Mesenchymal stem cell (in vitro differentiated cells and primary cell): ENCODE measurements at places on chromosomes 12 and 14.

GRCh38 chr12:116376354-116377193 is 99.1 kb upstream of the MED13L start:
- H3K4me1 ChIP-seq, result peaks cover 13% of the 10 kb centered on the region
- H3K4me3 ChIP-seq, result no peak overlapping the region
- no peaks in the 10 kb centered on the region for H3K27me3 ChIP-seq

DNA sequence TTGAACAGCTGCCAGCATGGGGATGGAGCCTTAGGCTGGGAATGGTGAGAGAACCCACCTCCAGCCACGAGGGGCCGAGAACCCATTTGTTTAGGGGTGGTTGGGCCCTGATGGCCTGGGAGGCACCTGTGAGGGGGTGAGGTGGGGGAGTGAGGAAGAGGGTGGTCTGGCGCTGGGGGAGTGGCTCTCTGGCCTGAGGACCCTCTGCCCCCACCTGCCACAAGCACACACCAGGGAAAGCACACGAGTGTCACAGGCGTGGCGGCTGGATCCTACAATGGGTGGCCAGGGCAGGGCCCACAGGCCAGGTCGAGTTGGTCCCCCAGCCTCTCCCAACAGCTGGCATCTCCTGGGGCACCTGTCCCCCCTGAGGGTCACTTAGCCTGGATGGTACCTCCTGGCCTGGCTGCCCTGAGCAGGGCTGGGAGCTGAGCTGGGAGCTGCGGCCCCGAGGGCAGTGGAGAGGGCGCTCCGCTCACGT is 340.5 kb downstream of the TMEM121 start:
- no peaks in the 10 kb centered on the region for H3K27me3 ChIP-seq
- no peak overlapping the region for H3K27ac ChIP-seq
- no peaks in the 10 kb centered on the region for H3K4me1 ChIP-seq
- DNase-seq, result no peak
- H3K4me3 ChIP-seq, result no peak overlapping the region

GRCh38 chr12:46135750-46136149 is 133.1 kb downstream of the SLC38A1 start:
- no peaks in the 10 kb centered on the region for H3K27me3 ChIP-seq
- H3K36me3 ChIP-seq, result no peaks in the 10 kb centered on the region
- no peaks in the 10 kb centered on the region for H3K4me1 ChIP-seq

DNA sequence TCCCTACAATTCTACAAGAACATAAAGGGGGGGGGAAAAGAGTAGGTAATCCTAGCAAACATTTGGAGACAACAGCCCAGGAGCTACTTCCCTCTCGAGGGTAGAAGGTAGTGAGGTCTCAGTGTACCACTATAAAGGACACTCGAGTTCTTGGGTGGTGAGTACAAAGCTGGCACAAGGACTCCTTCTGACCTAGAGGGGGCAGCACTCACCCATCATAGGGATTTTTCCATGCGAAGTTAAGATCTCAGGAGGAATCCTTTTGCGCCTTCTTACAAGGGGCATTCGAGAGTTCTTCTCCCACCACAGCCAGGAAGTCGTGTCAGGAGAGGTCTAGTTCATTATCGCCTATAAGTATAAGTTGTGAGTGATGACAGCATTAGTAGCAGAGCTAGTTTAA is 200.2 kb upstream of the RBM19 start:
- H3K27me3 ChIP-seq, result peaks cover 34% of the 10 kb centered on the region
- no peaks in the 10 kb centered on the region for H3K4me1 ChIP-seq
- DNase-seq, result no peak
- H3K36me3 ChIP-seq, result no peaks in the 10 kb centered on the region

GRCh38 chr14:76781648-76782051 is 20.4 kb downstream of the VASH1 start:
- peaks cover 11% of the 10 kb centered on the region for H3K4me1 ChIP-seq
- H3K36me3 ChIP-seq, result peaks cover 20% of the 10 kb centered on the region
- H3K27me3 ChIP-seq, result no peaks in the 10 kb centered on the region
- no peak overlapping the region for H3K4me3 ChIP-seq
- no peak for DNase-seq
- H3K27ac ChIP-seq, result no peak overlapping the region

DNA sequence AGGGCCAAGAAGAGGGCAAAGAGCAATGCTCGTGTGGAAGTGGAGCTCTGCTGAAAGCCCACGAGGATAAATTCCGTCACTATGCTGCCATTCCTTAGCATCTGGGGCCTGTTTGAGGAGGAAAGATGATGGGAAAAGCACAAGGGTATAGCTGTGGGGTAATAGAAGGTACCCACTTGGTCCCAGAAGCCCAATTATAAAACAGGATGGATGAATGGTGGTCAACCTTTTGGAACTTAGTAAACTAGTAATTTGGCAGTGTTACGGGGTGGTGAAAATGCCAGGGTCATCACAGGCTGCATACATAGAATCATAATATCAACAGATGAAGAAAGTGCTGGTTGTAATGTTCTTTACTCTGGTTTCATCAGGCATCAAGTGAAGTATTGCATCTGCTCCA is at the start of gene OR10AD1:
OR10AD1 (minus strand) TSS at position 101 of the 400 bp plus-strand sequence; CDS start at position 101, 0 bp downstream.
- no peak within 1 kb of the TSS for H3K4me3 ChIP-seq
- no peak for DNase-seq
- H3K27ac ChIP-seq, result no peak within 1 kb of the TSS
- H3K36me3 ChIP-seq, result no peaks in the 10 kb centered on the region

DNA sequence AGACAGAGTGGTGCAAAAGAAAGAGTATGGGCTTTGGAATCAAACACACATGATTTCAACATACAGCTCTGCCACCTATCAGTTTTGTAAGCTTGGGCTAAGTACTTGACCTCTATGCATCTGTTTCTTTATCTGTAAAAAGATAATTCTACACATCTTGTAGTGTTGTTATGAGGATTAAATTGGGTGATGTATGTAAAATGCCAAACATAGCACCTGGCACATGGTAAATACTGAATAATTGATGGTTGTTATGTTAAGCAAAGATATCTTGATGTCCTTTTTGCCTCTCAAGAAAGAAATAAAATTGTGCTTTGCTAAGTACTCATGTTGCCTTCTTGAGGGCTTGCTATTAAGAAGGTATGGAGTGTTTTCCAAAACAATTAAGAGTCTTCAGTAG is 2.3 kb upstream of the CSRP2 start:
- peaks cover 5% of the 10 kb centered on the region for H3K4me1 ChIP-seq
- H3K27ac ChIP-seq, result no peak overlapping the region
- no peak overlapping the region for H3K4me3 ChIP-seq
- no peaks in the 10 kb centered on the region for H3K27me3 ChIP-seq
- no peak for DNase-seq

- no peak overlapping the region for H3K4me3 ChIP-seq
- no peaks in the 10 kb centered on the region for H3K27me3 ChIP-seq
- H3K4me1 ChIP-seq, result no peaks in the 10 kb centered on the region
- no peak for DNase-seq
- H3K27ac ChIP-seq, result no peak overlapping the region
- H3K36me3 ChIP-seq, result no peaks in the 10 kb centered on the region
Observed at GRCh38 chr12:40045656-40046055, 60.2 kb downstream of the SLC2A13 start.

- H3K4me3 ChIP-seq, result no peak overlapping the region
- no peak overlapping the region for H3K27ac ChIP-seq
- peaks cover 1% of the 10 kb centered on the region for H3K4me1 ChIP-seq
- no peak for DNase-seq
Observed at GRCh38 chr12:96143392-96143791, 50.8 kb upstream of the ELK3 start.

- H3K27ac ChIP-seq, result no peak overlapping the region
- no peak overlapping the region for H3K4me3 ChIP-seq
- H3K27me3 ChIP-seq, result no peaks in the 10 kb centered on the region
- H3K36me3 ChIP-seq, result no peaks in the 10 kb centered on the region
Observed at GRCh38 chr12:72330301-72330700, 58.1 kb downstream of the TRHDE start.

DNA sequence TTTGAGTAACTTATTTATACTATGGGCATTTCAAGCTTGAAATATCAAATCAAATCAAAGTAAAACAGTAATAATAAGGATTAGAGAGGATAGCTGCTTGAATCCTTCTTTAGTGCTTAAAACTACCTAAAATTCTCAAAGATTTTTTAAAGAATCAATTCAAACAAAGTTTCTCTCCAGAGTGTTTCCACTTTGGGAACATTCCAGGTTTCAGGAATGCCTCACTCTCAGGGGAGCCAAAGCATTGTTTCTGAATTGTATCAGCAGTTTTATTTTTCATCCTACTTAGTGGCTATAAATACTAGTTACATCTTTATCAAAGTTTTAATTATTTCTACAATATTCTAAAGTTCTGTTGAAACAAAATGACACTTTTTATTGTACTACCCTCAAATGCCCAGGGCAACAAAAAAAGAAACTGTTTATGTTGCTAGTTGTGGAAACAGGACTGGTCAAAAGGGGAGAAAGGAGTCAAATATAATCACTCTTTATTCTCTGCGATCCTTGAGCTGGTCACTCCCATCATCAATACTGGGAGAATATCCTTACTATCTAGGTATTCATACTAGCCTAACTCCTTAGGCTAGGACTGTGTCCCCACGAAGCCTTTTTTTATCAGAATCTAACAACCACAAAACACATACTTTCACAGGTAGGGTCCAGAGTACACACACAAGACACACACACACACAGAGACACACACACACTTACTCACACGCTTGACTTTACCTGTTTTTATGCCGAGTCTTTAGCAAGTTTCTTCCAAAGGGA is 598 bp downstream of the RASSF9 start:
- H3K27ac ChIP-seq, result peak overlapping the region; percentile 77
- H3K27me3 ChIP-seq, result no peaks in the 10 kb centered on the region
- H3K4me3 ChIP-seq, result peak overlapping the region; percentile 48
- DNase-seq, result no peak

- H3K36me3 ChIP-seq, result no peaks in the 10 kb centered on the region
- DNase-seq, result no peak
- no peak overlapping the region for H3K27ac ChIP-seq
- no peak overlapping the region for H3K4me3 ChIP-seq
- H3K27me3 ChIP-seq, result no peaks in the 10 kb centered on the region
Observed at GRCh38 chr14:72590577-72590976, 303.3 kb downstream of the DPF3 start.

GRCh38 chr14:89660166-89660565 is 243.1 kb upstream of the FOXN3 start:
- no peaks in the 10 kb centered on the region for H3K4me1 ChIP-seq
- peak; percentile 18 for DNase-seq
- H3K4me3 ChIP-seq, result peak overlapping the region; percentile 53
- H3K36me3 ChIP-seq, result no peaks in the 10 kb centered on the region

DNA sequence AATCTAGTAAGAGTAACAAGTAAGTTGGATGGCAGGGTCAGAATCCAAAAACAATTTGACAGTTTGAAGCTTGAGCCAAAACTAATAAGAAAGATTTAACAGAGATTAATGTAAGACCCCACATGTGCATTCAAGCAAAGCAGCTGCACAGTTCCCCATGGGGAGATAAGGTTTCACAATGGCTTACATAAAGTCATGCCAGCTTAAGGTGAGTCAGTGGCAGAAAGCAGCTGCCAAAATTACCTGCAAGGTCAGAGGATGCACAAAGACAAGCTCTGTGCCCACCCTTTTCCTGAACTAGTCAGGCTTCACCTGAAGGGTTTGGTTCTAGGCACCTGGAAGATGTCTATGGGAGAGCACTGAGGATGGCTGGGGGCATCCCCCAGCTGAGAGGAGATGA is 36.6 kb upstream of the KRT77 start:
- peaks cover 49% of the 10 kb centered on the region for H3K27me3 ChIP-seq
- no peaks in the 10 kb centered on the region for H3K36me3 ChIP-seq
- no peaks in the 10 kb centered on the region for H3K4me1 ChIP-seq

GRCh38 chr12:116434155-116435011 is 124.8 kb upstream of the MAP1LC3B2 start:
- H3K4me3 ChIP-seq, result no peak overlapping the region
- H3K4me1 ChIP-seq, result peaks cover 13% of the 10 kb centered on the region
- peak; percentile 98 for DNase-seq
- peak overlapping the region; percentile 91 for H3K27ac ChIP-seq
- no peaks in the 10 kb centered on the region for H3K36me3 ChIP-seq

DNA sequence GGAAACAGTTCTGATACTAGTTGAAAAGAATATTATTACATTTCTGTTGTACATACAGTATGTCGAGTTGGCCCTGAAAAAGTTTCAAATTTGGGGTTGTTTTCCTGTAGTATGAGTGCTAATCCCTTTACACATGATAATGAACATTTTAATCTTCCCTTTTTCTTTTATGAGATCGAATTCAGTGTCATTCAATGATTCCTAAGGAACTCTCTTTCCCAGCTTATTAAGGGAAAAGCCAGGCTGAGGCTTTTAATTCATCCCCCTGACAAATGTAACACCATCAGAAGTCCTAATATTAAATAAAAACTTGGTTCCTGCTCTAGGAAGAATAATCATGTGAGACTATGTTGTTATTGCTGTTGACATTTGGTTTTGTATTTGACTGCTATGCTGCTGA is 42.9 kb upstream of the USP44 start:
- DNase-seq, result no peak
- H3K36me3 ChIP-seq, result no peaks in the 10 kb centered on the region
- no peaks in the 10 kb centered on the region for H3K27me3 ChIP-seq
- H3K4me3 ChIP-seq, result no peak overlapping the region

GRCh38 chr12:50922820-50923219 is 29.5 kb upstream of the HIGD1C start:
- peaks cover 6% of the 10 kb centered on the region for H3K4me1 ChIP-seq
- H3K36me3 ChIP-seq, result no peaks in the 10 kb centered on the region
- DNase-seq, result peak; percentile 84

DNA sequence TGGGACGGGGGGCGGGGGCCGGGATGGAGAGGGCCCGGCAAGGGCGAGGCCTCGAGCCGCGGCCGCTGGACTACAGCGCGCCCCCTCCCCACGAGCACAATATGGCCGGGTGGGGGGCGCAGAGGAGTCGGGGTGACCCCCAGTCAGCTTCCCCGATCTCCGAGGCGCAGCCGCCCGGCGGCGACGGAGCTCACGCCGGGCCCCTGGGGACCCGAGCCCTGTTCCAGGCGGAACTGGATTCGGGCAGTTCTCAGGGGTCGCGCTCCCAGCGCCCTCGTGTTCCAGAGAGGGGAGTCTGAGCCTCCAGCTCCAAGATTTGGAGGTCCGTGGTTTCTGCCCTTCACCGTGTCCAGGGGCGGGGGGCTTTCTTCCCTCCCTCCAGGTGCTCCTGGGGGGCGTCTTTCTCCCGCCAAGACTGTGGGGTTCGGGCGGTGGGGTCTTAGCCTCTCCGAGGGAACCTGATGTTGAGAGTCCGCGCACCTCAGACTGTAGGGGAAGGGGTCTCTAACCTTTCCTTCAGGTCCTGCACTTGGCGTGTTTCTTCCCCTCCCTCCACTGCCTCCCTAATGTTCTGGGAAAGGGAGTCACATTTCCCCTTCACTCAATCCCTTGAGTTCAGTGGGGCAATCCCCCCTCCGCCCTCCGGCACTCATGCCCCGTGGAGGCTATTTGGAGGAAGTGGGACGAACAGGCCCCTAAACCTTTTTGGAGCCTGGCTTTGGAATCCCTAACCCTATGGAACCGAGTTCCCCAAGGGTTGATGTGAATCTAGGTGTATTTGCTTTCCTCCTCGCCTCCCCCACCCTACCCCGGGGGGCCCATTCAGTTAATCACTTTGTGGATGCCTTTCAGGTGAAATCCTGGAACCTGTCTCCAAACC is 584 bp downstream of the ACVR1B start:
- peak overlapping the region; percentile 84 for H3K4me3 ChIP-seq
- peaks cover 5% of the 10 kb centered on the region for H3K27me3 ChIP-seq
- no peak overlapping the region for H3K27ac ChIP-seq
- DNase-seq, result no peak
